ENCODE measurements at places on chromosomes 2 and 18. TPM values are rescaled to one million over a fixed set of nuclear protein-coding genes. Genes with fewer than 3 reads are reported as not detected.

MYO7B gene
- 0.58 TPM for total RNA-seq

ESPNL gene
- total RNA-seq: 0.14 TPM

- DNase-seq: no peak
These were observed 24.9 kb downstream of the HADHB start for GRCh38 chr2:26269571-26270158.

DNA sequence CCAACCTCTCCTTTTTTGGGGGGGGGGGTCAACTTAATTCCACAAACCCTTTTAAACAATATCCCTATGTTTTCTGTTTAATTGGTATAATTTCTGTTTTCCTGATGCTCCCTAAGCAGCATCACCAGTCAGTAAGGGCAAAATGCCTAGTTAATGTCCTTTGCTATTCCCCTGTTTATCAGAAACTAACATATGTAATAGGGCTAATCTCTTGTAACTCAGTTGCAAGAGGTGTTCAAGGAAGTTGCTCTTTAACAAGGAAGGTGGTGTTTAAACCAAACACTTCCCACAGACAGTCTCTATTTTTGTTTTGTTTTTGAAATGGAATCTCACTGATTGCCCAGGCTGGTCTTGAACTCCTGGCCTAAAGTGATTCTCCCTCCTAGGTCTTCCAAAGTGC is 6.5 kb upstream of the COQ10B start:
- DNase-seq: no peak

- DNase-seq: no peak
These were observed 595.1 kb downstream of the MBD2 start for GRCh38 chr18:53629337-53629736.

DNA sequence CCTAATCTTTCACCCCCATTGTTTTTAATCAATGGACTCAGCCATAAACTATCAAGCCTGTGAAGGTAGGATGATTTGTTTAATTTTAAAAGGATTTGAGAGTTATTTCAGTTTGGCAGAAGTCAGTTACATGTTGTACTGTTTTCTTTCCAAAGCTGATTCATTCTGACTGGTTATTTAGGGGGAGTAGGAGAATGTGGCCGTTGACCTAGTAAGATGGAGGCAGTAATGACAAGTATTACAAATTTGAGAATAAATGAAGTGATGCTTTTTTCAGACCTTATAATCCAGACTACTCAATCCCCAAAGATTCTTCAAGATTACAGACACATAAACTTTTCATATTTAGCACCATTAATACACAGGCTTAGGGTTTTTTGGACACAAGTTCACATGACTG is 4.3 kb downstream of the EPHA4 start:
- no peak for DNase-seq

- no peak for DNase-seq
These were observed 17.1 kb upstream of the TTC21B start for GRCh38 chr2:165970663-165971062.

DNA sequence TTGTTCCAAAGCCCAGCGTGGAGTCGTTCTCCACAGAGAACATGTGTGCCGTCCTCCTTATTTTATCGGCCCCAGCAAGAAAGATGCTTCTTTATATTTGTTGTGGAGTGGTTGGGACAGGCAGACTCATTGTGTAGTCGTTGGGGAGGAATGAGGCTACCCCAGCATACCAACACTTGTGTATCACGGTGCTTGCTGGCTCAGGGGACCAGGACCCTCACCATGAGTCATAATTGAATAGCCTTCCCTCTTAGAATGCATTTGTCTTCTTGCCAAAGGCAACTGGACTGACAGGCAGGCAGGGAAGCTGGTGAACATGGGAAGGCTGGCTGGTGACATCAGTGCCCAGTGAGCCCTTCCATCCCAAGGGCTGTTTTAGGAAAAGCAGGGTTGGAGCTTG is 4.7 kb downstream of the CAPN10 start:
- no peak for DNase-seq

DNA sequence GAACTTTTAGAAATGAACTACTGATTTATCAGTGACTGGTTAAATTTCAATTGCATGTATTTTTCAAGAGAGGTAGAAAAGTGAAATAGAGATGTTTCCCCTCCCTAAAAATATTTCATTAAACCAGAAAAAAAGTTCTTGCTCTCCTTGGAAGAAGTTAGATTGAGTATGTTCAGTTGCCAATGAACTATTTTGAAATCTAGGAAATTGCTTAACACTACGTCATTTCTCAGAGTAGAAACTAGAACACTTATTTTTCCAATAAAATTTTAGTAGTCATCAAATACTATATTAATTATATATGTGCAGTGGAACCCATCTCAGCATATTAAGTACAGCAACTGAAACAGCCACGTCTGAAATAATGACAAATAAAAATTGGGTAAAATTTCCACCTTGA is 51.8 kb upstream of the STAT1 start:
- no peak for DNase-seq

Measured in activated CD4-positive, alpha-beta memory T cell treated with anti-CD3 and anti-CD28 coated beads for 36 hours (primary cell).